ENCODE measurements at places on chromosomes 5 and 9. TPM values are rescaled to one million over a fixed set of nuclear protein-coding genes. Genes with fewer than 3 reads are reported as not detected.
A peak's percentile ranks its signal among the peaks of the same experiment; 100 is the strongest.

DNA sequence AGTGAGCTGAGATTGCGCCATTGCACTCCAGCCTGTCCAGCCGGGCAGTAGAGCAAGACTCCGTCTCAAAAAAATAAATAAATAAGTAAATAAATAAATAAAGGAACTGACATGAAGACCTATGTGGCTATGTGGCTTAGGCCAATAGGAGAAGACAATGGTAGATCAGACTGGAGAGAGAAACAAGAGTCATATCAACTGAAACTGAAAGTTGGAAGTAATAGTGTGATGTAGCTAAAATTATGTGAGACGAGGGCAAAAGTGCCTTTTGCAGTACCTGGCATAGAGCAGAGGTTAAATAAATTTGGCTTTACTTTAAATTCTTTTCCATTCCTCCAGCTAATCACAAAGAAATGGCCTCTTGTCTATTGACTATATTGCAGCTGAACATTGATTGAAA lies 7.3 kb downstream of the FBP2 start:
- no peaks in the 10 kb centered on the region for H3K4me1 ChIP-seq
- DNase-seq = no peak
- no peak overlapping the region for H3K27ac ChIP-seq
- no peaks in the 10 kb centered on the region for H3K36me3 ChIP-seq
- peak overlapping the region; percentile 39 for H3K4me3 ChIP-seq
- H3K27me3 ChIP-seq = no peaks in the 10 kb centered on the region

DNA sequence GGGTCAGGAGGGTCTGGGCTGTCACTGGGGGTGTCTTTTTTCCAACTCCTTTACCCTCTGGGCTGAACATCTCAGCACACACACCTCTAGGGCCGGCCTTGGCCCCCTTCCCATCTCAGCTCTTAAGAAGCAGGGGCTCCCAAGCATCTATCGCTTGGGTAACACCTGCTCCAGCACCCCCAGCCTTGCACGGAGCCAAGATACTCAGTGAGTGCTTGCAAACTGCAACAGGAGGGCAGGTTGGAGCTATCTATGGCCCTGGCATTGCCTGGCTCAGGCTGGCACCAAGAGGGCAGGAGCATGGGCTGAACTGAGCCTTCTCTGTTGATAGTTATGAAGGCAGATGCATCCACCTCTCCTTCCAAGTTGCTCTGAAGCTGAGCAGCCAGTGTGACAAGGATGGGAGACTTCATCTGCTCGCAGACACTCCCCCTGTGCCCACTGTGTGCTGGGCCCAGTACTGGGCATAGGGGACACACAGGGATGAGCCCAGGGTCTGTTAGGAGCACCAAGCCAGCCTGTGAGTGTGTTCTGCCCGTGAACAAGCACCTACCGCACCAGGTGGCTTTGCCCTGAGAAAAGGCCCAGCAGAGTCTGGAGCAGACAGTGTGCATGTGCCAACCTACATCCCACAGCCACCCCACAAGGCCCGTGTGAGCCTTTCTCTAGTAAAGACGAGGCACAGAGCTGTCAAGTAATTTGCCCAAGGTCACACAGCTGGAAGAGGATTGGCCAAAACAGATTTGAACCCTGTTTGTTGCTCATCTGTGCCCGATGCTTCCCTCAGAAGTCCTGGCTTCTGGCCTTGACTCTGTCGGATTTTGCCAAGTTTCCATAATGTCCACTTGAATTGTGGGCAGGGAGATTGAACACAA lies 58.2 kb downstream of the PHF2 start:
- H3K27ac ChIP-seq = no peak overlapping the region
- H3K36me3 ChIP-seq = peaks cover 11% of the 10 kb centered on the region
- no peak overlapping the region for H3K4me3 ChIP-seq
- no peaks in the 10 kb centered on the region for H3K4me1 ChIP-seq
- no peak for DNase-seq
- no peaks in the 10 kb centered on the region for H3K27me3 ChIP-seq

- no peaks in the 10 kb centered on the region for H3K36me3 ChIP-seq
- peak overlapping the region; percentile 85 for H3K27ac ChIP-seq
- H3K4me1 ChIP-seq = peaks cover 8% of the 10 kb centered on the region
- DNase-seq = no peak
- no peaks in the 10 kb centered on the region for H3K27me3 ChIP-seq
Observed at GRCh38 chr5:168654211-168654721, 75.1 kb upstream of the PANK3 start.

- H3K4me3 ChIP-seq = peak overlapping the region; percentile 62
- DNase-seq = peak; percentile 40
- H3K27me3 ChIP-seq = peaks cover 7% of the 10 kb centered on the region
- peak overlapping the region; percentile 58 for H3K27ac ChIP-seq
- H3K4me1 ChIP-seq = peaks cover 6% of the 10 kb centered on the region
Observed at GRCh38 chr9:126516936-126517832, 96.5 kb upstream of the LMX1B start.

- H3K4me1 ChIP-seq = no peaks in the 10 kb centered on the region
- H3K36me3 ChIP-seq = no peaks in the 10 kb centered on the region
Observed at GRCh38 chr5:161846746-161847145, 1.2 kb upstream of the GABRA1 start.

- H3K36me3 ChIP-seq = no peaks in the 10 kb centered on the region
- H3K4me1 ChIP-seq = no peaks in the 10 kb centered on the region
- H3K27me3 ChIP-seq = no peaks in the 10 kb centered on the region
- no peak for DNase-seq
- H3K4me3 ChIP-seq = no peak overlapping the region
Observed at GRCh38 chr5:39005566-39006232, 68.5 kb downstream of the RICTOR start.

- H3K4me1 ChIP-seq = no peaks in the 10 kb centered on the region
- DNase-seq = no peak
- no peaks in the 10 kb centered on the region for H3K27me3 ChIP-seq
- H3K36me3 ChIP-seq = no peaks in the 10 kb centered on the region
- H3K27ac ChIP-seq = no peak overlapping the region
Observed at GRCh38 chr5:132000677-132001453, 10.6 kb downstream of the ACSL6 start.

- no peaks in the 10 kb centered on the region for H3K36me3 ChIP-seq
- H3K27me3 ChIP-seq = no peaks in the 10 kb centered on the region
- no peak overlapping the region for H3K4me3 ChIP-seq
- no peaks in the 10 kb centered on the region for H3K4me1 ChIP-seq
- H3K27ac ChIP-seq = no peak overlapping the region
- no peak for DNase-seq
Observed at GRCh38 chr5:105207066-105207465, 1644.5 kb upstream of the NUDT12 start.

DNA sequence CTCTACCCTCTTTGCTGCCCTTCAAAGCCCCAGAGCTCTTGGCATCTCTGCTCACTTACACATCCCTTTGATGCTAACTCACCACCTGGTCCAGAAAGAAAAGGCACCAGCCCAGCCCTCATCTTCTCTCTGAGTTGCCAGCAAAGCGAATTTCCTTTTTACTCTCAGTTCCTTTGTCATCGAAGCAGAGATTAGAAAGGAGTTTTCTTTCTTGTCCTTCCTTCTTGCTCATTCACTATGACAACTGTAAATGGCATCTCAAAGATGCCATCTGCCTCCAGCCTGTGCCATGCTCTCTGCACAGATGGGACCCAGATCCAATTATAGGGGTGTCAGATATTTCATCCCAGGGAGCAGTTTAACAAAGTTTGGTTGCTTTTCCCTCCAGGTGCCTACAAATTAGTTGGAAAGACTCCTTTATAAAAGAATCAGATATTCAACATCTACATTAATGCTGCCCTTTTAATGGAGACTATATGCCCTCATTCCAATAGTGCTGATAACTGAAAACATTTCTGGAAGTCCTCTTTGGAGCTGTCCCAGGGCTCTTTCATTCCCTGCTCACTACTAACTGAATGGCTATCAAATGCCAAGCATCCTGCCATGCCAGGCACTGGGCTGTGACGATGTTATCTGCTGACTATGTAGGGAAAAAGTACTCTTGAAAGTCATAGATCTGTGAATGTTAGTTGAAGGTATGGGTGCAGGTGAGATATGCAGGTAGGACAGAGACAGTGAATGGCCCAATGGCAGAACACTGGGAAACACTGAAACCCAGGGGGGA lies 58.9 kb downstream of the SUSD1 start:
- no peaks in the 10 kb centered on the region for H3K36me3 ChIP-seq
- no peaks in the 10 kb centered on the region for H3K27me3 ChIP-seq
- no peaks in the 10 kb centered on the region for H3K4me1 ChIP-seq
- H3K4me3 ChIP-seq = no peak overlapping the region

GRCh38 chr9:111066468-111066867 lies 28.2 kb upstream of the LPAR1 start:
- H3K36me3 ChIP-seq = no peaks in the 10 kb centered on the region
- no peak overlapping the region for H3K4me3 ChIP-seq
- H3K4me1 ChIP-seq = no peaks in the 10 kb centered on the region

- no peaks in the 10 kb centered on the region for H3K36me3 ChIP-seq
- no peak for DNase-seq
- H3K27me3 ChIP-seq = no peaks in the 10 kb centered on the region
- no peak overlapping the region for H3K27ac ChIP-seq
- H3K4me3 ChIP-seq = no peak overlapping the region
Observed at GRCh38 chr5:139700711-139701055, 52.5 kb downstream of the CXXC5 start.

- DNase-seq = no peak
- no peaks in the 10 kb centered on the region for H3K36me3 ChIP-seq
- no peaks in the 10 kb centered on the region for H3K4me1 ChIP-seq
Observed at GRCh38 chr5:151243564-151243963, 9.4 kb upstream of the GM2A start.

- H3K4me1 ChIP-seq = no peaks in the 10 kb centered on the region
- H3K36me3 ChIP-seq = no peaks in the 10 kb centered on the region
- no peak overlapping the region for H3K27ac ChIP-seq
- no peak for DNase-seq
Observed at GRCh38 chr5:52579391-52579790, 208.3 kb upstream of the ITGA1 start.

- no peaks in the 10 kb centered on the region for H3K36me3 ChIP-seq
- no peak overlapping the region for H3K27ac ChIP-seq
- H3K4me1 ChIP-seq = no peaks in the 10 kb centered on the region
- DNase-seq = no peak
- no peaks in the 10 kb centered on the region for H3K27me3 ChIP-seq
Observed at GRCh38 chr5:40441733-40442132, 238.0 kb upstream of the PTGER4 start.

GRCh38 chr5:137470921-137471220 lies 28.3 kb downstream of the SPOCK1 start:
- H3K27me3 ChIP-seq = no peaks in the 10 kb centered on the region
- no peaks in the 10 kb centered on the region for H3K4me1 ChIP-seq
- H3K36me3 ChIP-seq = no peaks in the 10 kb centered on the region
- no peak overlapping the region for H3K4me3 ChIP-seq
- H3K27ac ChIP-seq = no peak overlapping the region

GRCh38 chr5:18686253-18686652 lies 1052.0 kb downstream of the TAF11L14 start:
- DNase-seq = no peak
- H3K27me3 ChIP-seq = no peaks in the 10 kb centered on the region
- H3K27ac ChIP-seq = no peak overlapping the region
- H3K36me3 ChIP-seq = no peaks in the 10 kb centered on the region

GRCh38 chr5:65076251-65076869 lies 307.6 kb downstream of the CWC27 start:
- no peaks in the 10 kb centered on the region for H3K27me3 ChIP-seq
- H3K36me3 ChIP-seq = no peaks in the 10 kb centered on the region
- H3K27ac ChIP-seq = peak overlapping the region; percentile 29
- no peak for DNase-seq

- H3K27ac ChIP-seq = no peak overlapping the region
- H3K4me3 ChIP-seq = no peak overlapping the region
- H3K4me1 ChIP-seq = no peaks in the 10 kb centered on the region
- H3K36me3 ChIP-seq = no peaks in the 10 kb centered on the region
- no peak for DNase-seq
- no peaks in the 10 kb centered on the region for H3K27me3 ChIP-seq
Observed at GRCh38 chr5:8870349-8870958, 675.4 kb downstream of the SEMA5A start.

GRCh38 chr9:85662573-85662972 lies 79.2 kb downstream of the AGTPBP1 start:
- H3K27ac ChIP-seq = no peak overlapping the region
- H3K27me3 ChIP-seq = no peaks in the 10 kb centered on the region
- H3K4me1 ChIP-seq = no peaks in the 10 kb centered on the region
- no peak for DNase-seq

SEMA4D gene
- 16.1 TPM for total RNA-seq

INSL4 gene
- not detected for total RNA-seq

CERT1 gene
- total RNA-seq = 42.1 TPM

HBEGF gene
- total RNA-seq = 4.3 TPM

NUP214 gene
- total RNA-seq = 37.4 TPM

PCDHB9 gene
- 2.2 TPM for total RNA-seq

OR13D1 gene
- total RNA-seq = not detected

TRPM3 gene
- 0.33 TPM for total RNA-seq

LCN12 gene
- not detected for total RNA-seq

LCN2 gene
- not detected for total RNA-seq

PRR16 gene
- total RNA-seq = 1.2 TPM

GARIN3 gene
- total RNA-seq = not detected

LOX gene
- 162 TPM for total RNA-seq

All from breast epithelium (tissue), 4 donors.